ENCODE measurements at places on chromosomes 6 and 20. TPM values are rescaled to one million over a fixed set of nuclear protein-coding genes. Genes with fewer than 3 reads are reported as not detected.

Gene HRH3
- not detected for total RNA-seq

Gene DLL1
- total RNA-seq, result 0.38 TPM

Gene SNRNP48
- 13.0 TPM for total RNA-seq

Gene ARHGAP18
- total RNA-seq, result 64.8 TPM

Gene TP53TG5
- total RNA-seq, result not detected

Gene PPIL6
- total RNA-seq, result 6.5 TPM

Gene SLC22A2
- under 0.01 TPM for total RNA-seq

Gene GSTA5
- not detected for total RNA-seq

Gene TRIM31
- total RNA-seq, result not detected

Measured in regular cardiac myocyte (primary cell).